ENCODE measurements at places on chromosomes 1 and 21.

DNA sequence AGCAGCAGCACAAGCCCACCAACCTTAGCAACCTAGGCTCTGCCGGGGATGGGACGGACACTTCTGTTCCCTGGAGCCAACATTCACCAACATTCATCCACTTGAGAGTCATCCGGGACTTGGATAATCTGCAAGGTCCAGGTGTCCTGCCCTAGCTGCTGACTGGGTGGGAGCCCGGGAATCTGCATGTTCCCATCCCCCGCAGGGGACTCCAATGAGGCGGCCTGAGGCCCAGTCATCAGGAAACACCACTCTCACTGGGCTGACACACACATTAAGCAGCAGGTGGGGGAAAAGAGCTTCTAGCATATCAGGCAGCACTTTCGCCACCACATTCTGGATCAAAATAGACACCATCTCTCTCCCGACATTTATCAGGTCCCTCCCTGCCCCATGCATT lies 38.4 kb upstream of the CCSAP start:
- no peak for DNase-seq

DNA sequence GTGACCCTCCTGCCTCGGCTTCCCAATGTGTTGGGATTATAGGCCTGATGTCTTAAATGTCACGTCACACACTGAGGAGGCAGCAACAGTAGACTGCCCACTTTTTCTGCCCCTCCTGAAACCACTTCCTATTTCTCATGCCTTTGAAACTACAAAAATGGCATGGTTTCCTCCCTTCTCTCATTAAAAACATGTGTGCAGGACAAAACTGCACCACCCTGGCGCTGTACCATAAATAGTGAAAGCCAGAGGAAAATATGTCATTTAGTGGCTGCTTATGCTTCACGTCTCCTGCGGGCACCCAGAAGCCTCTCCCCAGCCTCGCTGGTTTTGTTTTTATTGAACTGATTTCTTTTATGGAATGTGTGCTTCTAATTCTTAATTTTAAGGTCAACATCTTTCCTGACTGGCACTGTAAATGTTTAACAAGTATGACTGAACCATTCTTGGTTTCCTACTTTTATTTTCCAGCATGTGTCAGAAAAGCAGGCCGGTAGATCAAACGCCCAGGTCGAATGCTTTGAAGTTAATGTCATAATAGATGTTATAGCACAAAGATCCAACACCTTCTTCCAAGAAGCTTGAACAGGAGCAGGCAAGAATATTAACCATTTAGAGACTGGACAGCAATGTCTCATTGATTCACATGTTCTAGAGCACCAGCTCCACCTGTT lies 59.6 kb upstream of the C1orf87 start:
- no peak for DNase-seq

DNA sequence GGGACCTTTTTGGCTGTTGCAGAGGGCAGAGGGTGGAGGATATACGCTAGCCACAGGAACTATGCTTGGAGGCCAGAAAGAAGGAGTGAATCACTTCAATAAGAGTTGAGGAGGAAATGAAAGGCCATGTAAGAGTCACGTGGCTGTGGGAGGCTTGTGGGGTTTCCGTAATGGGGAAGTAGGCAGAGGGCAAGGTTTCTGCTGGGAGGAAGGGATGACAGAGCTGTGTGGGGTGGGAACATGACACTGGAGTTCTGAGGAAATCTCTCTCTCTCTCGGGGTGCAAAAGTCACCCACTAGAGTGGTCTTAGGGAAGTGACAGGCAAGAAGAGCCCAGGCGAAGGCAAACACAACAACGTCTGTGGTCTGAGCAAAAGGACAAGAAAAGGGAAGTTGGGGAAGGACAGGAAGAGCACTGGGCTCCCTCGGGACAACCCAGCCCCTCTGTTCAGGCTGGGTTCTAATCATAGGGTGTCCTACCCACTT lies 3.9 kb upstream of the CD1C start:
- DNase-seq = no peak

DNA sequence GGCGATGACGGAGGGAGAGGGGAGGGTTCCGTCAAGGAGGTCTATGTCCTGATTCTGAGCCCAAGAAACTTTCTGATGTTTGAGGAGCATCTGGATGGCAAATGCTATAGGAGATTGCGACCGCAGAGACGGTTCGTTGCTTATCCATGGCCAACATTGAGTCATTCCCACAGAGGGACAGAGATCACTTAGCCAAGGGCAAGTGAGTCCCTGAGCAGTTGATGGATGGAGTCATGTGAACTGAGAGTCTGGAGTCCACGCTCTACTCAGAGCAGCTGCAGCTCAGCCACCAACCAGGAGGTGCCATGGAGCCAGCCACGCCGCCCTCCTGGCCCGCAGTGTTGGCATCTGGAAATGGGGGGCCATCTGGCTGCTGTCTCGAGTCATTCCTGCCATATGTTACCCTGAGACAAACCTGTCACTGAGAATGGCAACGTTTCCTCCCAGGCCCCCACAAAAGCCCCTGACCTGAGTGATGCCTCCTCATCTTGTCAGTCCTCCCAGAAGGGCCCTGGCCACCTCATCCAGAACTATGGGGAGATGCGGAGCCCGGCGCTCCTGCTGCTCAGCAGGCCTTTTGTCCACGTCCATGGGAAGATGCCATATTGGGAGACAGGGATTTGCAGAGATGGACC lies 58.6 kb downstream of the ATP5PO start:
- no peak for DNase-seq

GRCh38 chr21:44973598-44973997 lies 33.8 kb downstream of the SLX9 start:
- no peak for DNase-seq

GRCh38 chr1:193634876-193635275 lies 448.5 kb upstream of the B3GALT2 start:
- no peak for DNase-seq

- no peak for DNase-seq
Measured at GRCh38 chr1:224447251-224447650, 12.7 kb upstream of the WDR26 start.

DNA sequence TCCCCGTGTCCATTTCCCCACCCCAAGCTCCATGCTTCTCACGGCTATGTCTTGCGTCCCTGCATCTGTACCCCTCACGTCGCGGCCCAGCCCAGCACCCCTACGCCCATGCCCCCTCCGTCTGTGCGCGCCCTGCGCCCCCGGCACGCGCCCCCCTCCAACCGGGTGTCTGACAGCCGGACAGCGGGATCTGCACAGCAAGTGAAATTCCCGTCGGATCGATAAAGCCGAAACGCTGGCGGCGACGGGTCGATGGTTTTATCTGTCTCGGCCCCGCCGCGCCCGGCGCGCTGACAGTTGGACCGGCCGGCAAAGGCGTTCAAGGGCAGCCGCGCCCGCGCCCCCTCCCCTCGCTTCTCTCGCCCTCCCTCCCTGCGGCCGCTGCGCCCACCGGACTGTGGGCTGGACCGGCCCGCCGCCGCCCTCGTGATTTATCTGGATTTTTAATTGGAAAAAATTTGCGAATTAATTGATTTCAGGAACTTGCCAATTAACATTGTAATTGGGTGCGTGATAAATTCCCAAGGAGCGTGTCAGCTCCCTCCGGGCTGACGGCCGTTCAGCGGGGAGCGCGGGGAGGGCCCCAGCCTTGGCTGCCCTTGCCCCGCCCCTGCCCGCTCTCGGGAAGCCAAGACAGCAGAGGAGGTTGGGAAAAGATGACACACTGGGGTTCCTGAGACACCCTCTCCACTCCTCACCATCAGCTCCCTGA lies 57.1 kb downstream of the TMEM53 start:
- DNase-seq = no peak

DNA sequence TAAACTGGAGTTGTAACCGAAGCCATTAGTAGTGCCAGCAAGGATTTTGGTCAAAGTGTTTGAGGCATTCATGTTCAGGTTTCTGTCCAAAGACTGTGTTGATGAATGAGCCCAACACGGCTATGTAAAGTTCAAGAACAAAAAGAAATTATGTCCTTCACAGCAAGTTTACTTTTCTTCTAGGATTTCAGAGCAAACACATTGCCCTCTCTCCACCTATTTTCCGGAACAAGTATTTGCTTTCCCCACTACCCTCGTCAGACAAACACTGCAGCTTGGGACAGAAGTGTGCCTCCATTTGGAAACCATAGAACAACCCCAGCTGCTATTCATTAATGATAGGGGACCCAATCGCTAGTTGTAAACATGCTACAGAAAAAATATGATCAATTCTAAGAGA lies 151.4 kb upstream of the C1orf105 start:
- DNase-seq = no peak

GRCh38 chr1:50209749-50210148 lies 101.0 kb downstream of the ELAVL4 start:
- DNase-seq = no peak

- DNase-seq = no peak
Measured at GRCh38 chr1:18761948-18762840, 97.3 kb downstream of the TAS1R2 start.

- DNase-seq = no peak
Measured at GRCh38 chr1:39127513-39127912, 77.0 kb upstream of the MACF1 start.

GRCh38 chr21:15826147-15826780 lies 96.5 kb downstream of the USP25 start:
- no peak for DNase-seq

DNA sequence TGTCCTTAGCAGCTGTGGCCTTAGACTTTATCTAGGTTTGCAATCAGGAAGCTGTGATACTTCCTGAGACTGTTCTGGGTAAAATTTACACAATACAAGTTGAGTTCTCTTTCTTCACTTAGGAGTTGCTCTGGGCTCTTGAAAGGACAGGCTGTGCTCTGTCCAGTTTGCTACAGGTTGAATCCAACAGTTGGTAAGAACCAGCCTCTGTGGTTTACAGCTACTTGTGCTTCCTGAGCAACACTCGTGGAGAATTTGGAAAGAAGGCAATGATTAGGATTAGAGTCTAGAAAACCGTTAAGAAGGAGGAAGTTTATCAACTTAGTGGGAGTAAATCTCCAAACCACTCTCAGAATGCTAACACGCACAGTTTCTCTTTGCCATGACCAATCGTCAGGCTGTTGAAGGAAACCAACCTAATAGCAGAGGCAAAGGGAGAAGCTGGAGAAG lies 26.8 kb downstream of the GFI1 start:
- no peak for DNase-seq

DNA sequence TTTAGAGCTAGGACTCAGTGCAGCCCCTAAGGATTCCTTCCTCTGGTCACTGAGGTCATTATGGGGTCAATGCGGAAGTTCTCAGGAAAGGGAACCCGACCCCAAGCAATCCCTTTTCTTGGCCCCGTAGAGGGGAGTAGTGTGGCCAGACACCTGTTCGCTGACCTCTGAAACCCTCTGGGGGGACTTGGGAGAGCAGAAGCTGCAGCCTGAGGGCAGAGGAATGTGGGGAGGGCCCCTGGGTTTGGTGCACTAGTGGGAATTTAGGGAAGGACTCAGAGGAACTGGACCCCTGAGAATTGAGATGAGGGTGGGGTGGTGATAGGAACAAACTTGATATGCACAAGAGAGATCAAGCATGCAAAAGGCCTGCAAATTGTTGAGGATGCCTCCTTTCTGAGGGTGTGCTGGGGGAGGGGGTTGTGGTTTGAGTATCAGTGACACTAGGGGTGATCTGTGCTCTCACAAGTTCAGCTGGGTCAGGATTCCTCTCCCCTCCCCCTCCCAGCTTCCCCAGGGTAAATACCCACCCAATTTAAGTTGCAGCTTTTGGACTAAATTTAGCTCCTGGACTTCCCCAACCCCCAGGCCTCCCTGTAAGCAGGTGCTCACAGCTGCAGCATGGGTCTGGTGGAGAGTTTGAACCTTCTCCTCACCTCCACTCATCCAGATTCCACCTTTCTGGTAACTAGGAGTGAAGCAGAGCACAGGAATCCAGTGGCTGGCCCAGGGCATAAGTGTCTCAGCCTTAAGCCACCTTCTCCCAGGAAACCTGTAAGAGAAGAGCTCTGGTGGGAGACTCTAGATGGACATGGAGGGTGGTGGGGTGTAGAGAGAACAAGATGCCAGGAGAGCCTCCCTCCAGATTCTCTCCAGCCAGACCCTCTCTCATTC lies 13.5 kb downstream of the ADAMTSL4 start:
- DNase-seq = peak; percentile 49

GRCh38 chr1:109331113-109331512 lies 24.3 kb upstream of the MYBPHL start:
- DNase-seq = no peak

- DNase-seq = no peak
Measured at GRCh38 chr1:115837740-115838421, 3.0 kb downstream of the NHLH2 start.

- no peak for DNase-seq
Measured at GRCh38 chr1:30804822-30805221, 47.2 kb upstream of the LAPTM5 start.

GRCh38 chr1:184971522-184972265 lies 2.6 kb downstream of the NIBAN1 start:
- DNase-seq = no peak

DNA sequence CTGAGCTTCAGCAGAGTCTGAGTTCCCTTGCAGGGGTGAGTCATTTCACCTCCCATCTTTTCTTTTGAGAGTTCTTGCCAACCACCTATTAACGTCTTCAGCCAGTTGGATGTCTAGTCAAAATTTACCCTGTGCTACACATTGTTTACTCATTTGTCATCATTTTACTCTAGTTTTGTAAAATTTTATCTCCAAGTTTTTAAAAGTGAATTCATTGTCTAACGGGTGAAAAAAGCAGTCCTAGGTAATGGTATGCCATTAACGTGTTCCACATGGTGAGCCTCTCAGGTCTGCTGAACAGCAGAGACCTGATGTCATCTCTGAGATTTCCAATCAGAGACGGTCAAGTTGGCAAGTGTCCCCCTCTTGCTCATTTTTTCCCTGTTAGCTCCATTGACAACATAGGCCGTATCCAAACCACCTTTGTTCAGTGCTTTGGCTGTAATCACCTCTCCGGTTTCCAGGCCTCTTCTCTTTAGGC lies 85.4 kb downstream of the TBX15 start:
- DNase-seq = no peak

- no peak for DNase-seq
Measured at GRCh38 chr1:246161626-246162025, 345.5 kb downstream of the SMYD3 start.

- DNase-seq = no peak
Measured at GRCh38 chr1:20921285-20921684, 134.2 kb upstream of the HP1BP3 start.

- DNase-seq = no peak
Measured at GRCh38 chr1:2019172-2019543, at the start of gene GABRD. GABRD (plus strand) TSS chr1:2019345; CDS start chr1:2019424, 79 bp downstream.
